Thyroid gland (tissue), 4 donors: ENCODE measurements at places on chromosomes 1 and 21. TPM values are rescaled to one million over a fixed set of nuclear protein-coding genes. Genes with fewer than 3 reads are reported as not detected.

- no peak for DNase-seq
These were observed 22.1 kb upstream of the ATF3 start for GRCh38 chr1:212586206-212587015.

- DNase-seq = no peak
These were observed 7.6 kb upstream of the OTUD7B start for GRCh38 chr1:150018165-150018564.

GRCh38 chr1:154735804-154736168 is 127.8 kb upstream of the ADAR start:
- DNase-seq = no peak

The NR1I3 gene
- not detected for total RNA-seq

The BCAR3 gene
- total RNA-seq = 46.7 TPM

GRCh38 chr21:46423546-46424038 is 35.1 kb upstream of the DIP2A start:
- no peak for DNase-seq

GRCh38 chr21:34733852-34734251 is 65.1 kb downstream of the CLIC6 start:
- no peak for DNase-seq

The LORICRIN gene
- total RNA-seq = not detected

- DNase-seq = no peak
These were observed 50.4 kb upstream of the NRDC start for GRCh38 chr1:51928896-51929295.

GRCh38 chr1:64895500-64895899 is 70.8 kb downstream of the JAK1 start:
- DNase-seq = no peak

The OR14K1 gene
- total RNA-seq = not detected

GRCh38 chr1:63148825-63149645 is 173.3 kb upstream of the FOXD3 start:
- peak; percentile 57 for DNase-seq

- DNase-seq = peak; percentile 81
These were observed 21.8 kb downstream of the TENT5C start for GRCh38 chr1:117627546-117628130.

DNA sequence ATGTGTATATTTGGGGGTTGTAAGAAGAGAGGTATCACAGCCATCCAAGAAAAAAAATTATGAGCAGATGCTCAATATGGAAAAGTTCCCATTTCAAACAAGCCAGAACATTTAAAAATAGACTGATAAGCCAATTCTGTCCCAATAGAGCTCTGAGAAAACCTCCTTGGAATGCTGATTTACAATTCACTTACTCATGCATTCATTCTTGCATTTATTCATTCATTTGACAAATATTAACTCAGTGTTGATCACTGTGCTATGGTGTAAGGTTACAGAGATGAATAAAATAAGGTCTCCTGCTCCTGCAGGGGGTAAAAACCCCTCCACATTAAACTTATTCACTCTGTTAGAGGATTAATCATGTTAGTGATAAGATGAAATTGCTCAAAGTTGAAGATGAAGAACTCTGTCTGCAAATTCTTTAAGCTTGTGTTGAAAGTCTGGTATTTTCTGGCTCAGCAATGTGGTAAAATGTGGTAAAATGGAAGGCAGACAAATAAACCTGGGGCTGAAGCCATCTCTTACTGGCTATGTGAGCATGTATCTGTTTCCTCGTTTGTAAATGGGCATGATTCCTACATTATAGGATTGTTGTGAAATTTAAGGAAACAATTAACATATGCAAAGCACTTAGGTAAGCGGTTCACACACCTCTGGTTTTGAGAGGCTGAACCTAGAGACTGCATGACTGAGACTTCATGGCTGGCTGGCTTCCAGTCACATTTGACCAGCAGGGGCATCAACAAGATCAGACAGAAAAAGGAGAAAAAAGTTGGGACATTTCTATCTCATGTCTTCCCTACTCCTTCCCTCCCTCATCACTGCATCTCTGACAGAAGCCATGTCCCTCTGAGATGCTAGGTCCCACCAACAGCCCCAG is 45.0 kb upstream of the DAB1 start:
- no peak for DNase-seq

DNA sequence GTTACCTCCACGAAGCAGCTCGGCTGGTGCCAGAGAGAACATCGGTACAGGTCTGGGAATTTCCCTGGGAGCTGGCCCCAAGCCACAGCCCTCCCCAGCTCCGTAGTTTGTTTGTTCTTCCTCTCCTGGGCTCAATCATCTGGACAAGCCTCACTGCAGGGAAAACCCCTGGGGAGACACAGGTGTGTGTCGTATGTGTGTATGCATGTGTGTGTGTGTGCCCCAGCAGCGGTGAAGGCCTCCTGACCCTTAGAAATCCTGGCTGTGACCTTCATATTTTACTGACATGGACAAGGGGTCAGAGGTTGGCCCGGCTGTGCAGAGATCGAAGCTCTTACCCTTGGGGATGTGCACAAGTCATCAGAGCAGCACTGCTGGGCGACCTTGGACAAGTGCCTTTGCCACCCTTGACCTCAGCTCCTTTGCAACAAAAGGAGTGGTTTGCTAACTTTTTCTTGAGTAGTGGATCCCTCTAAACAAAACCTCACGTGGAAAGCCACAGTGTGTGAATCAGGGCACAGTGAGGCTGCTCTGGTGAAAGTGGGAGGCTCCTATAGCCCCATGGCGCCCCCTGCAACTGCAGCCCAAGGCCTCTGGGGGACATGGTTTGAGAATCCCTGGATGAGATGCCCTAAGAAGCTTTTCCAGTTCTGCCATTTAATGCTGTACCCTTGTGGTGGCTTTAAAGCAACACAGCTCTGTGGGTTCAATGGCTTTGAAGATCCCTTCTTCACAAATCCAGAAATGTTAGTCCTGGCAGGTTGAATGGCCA is 12.3 kb upstream of the IL22RA1 start:
- DNase-seq = peak; percentile 91

GRCh38 chr1:182397653-182398393 is 2.6 kb downstream of the TEDDM1 start:
- DNase-seq = peak; percentile 31

GRCh38 chr1:20590306-20590777 is 1.4 kb downstream of the CDA start:
- DNase-seq = no peak

GRCh38 chr1:85347908-85348307 is 71.5 kb upstream of the BCL10 start:
- DNase-seq = no peak
